ENCODE measurements at places on chromosomes 3 and 15.

DNA sequence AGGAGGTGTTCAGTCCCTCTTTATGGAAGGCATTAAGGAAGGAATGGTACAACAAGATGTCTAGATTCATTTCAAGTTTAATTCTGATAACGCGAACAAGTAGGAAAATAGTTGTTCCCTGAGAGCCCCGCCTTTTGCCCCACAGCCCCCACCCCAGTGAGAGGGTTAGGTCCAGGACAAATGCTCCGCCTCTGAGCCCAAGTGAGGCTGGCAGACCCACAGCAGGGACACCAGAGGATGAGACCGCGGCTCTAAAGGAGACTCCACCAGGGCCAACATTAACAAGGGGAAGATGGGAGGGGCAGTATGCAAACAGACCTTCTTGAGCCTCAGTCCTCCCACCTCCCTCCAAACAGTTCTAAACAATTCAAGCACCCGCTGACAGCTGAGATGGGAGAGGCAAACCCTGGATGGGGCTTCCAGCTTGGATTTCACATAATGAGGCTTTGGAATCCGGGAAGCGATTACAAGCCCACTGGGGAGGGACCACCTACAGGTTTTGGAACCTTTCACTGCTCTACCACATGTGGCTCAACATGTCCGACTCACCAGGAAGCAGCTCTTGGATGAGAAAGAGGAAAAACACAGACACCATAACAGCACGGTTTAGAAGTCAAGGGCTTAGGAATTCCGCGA is 42.9 kb upstream of the IREB2 start:
- no peaks in the 10 kb centered on the region for H3K4me1 ChIP-seq
- H3K4me3 ChIP-seq: no peak overlapping the region
- H3K27ac ChIP-seq: no peak overlapping the region
- no peaks in the 10 kb centered on the region for H3K36me3 ChIP-seq
- DNase-seq: no peak

- H3K4me1 ChIP-seq: peaks cover 2% of the 10 kb centered on the region
- DNase-seq: no peak
- H3K27me3 ChIP-seq: no peaks in the 10 kb centered on the region
- H3K4me3 ChIP-seq: no peak overlapping the region
Measured at GRCh38 chr3:171284308-171285075, 175.7 kb downstream of the TNIK start.

GRCh38 chr15:77693576-77693975 is 60.9 kb upstream of the LINGO1 start:
- H3K4me1 ChIP-seq: no peaks in the 10 kb centered on the region
- H3K36me3 ChIP-seq: no peaks in the 10 kb centered on the region
- DNase-seq: no peak
- no peak overlapping the region for H3K27ac ChIP-seq
- no peak overlapping the region for H3K4me3 ChIP-seq

- H3K4me3 ChIP-seq: no peak overlapping the region
- H3K4me1 ChIP-seq: peaks cover 70% of the 10 kb centered on the region
- H3K36me3 ChIP-seq: no peaks in the 10 kb centered on the region
- no peak for DNase-seq
- H3K27me3 ChIP-seq: no peaks in the 10 kb centered on the region
- no peak overlapping the region for H3K27ac ChIP-seq
Measured at GRCh38 chr15:31261266-31262142, 65.1 kb upstream of the KLF13 start.

- H3K36me3 ChIP-seq: no peaks in the 10 kb centered on the region
- H3K27me3 ChIP-seq: no peaks in the 10 kb centered on the region
- H3K4me3 ChIP-seq: no peak overlapping the region
- no peaks in the 10 kb centered on the region for H3K4me1 ChIP-seq
Measured at GRCh38 chr3:70620956-70621355, 308.5 kb upstream of the MDFIC2 start.

DNA sequence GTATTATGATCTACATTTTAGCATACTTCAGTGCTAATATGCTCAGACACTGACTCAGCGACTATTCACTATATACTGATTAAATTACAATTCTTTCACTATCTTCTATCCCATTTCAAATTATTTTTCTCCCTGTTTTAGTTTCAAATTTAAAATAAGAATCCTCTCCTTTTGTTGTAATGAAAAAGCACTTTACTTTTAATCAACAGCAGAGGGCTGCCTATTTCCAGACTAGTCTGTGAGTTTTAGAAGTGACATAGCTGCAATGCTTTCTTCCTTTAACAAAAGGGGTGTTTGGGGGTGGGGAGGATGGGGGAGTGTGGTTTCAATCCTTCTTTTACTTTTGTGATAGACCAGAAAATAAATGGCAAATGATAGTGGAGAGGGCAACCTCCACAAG is 2.4 kb downstream of the NEDD4 start:
- no peak overlapping the region for H3K27ac ChIP-seq
- no peak overlapping the region for H3K4me3 ChIP-seq
- no peak for DNase-seq
- peaks cover 2% of the 10 kb centered on the region for H3K4me1 ChIP-seq

DNA sequence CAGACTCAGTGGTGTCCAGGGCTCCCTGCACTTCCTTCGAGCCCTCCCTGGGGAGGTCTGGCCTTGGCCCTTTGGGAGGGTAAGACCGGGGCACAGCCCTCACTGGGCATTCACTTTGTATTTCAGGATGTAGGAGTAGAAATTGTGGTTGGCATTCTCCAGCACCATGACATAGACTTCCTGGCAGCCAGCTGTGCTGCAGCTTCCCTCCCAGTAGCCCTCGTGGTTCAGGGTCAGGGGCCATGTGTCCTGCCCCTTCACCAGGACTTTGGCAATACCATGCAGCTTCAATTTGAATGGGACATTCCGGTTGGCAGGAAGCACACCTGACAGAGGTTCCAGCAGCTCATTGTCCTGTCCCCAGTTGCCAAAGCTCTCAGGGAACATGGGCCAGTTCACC is 47.3 kb downstream of the KY start:
- no peaks in the 10 kb centered on the region for H3K36me3 ChIP-seq
- no peaks in the 10 kb centered on the region for H3K4me1 ChIP-seq
- no peak overlapping the region for H3K27ac ChIP-seq
- H3K27me3 ChIP-seq: peaks cover 32% of the 10 kb centered on the region
- H3K4me3 ChIP-seq: no peak overlapping the region

DNA sequence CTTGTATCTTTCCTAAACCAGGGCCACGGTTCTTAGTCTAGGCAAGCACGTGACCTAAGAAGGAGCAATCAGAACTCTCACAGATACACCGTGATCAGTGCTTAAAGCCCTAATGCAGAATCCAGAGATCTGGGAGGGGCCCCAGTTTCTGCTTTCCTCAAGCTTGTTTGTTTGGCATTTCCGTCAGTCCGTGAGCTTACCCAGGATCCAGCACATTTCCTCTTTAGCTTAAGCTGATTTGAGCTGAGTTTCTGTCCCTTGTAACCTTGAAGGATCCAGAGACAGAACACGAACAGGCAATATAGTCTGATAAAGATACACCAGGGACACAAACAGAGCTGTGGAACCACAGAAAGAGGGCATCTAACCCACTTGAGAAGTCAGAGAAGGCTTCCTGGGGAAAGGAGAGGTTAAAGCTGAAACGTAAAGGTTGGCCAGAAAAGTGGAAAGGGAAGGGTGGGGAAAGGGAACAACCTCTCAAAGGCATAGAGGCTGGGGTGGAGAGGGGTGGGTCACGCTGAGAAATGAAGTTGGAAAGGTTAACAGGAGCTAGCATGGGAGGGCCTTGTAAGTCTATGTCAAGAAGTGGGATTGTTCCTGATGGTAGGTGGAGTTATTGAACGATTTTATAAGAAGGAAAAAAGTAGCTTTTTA is 42.1 kb upstream of the RARB start:
- H3K36me3 ChIP-seq: no peaks in the 10 kb centered on the region
- H3K27ac ChIP-seq: no peak overlapping the region
- H3K4me1 ChIP-seq: no peaks in the 10 kb centered on the region
- DNase-seq: no peak

- peaks cover 45% of the 10 kb centered on the region for H3K36me3 ChIP-seq
- H3K4me1 ChIP-seq: no peaks in the 10 kb centered on the region
- H3K4me3 ChIP-seq: no peak overlapping the region
- H3K27me3 ChIP-seq: no peaks in the 10 kb centered on the region
- no peak overlapping the region for H3K27ac ChIP-seq
Measured at GRCh38 chr15:63056829-63057228, 14.3 kb downstream of the TPM1 start.

DNA sequence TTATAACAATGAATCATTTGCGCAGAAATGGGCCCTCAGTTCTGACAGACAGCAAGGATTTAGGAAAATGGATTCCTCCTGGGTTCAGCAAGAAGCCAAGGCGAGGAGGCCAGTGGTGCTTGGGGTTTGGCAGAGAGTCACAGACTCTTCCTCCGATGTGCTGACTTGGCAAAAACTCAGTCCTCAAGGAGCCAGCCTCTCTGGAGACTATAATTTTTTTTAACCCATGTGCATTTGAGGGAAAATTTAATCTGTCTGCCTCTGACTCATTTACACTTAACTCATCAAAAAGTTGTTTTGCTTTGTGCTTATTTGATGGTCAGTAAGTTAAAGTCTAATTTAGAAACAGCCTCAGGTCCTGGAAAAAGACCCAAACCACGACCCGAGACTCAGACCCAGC is 34.2 kb upstream of the SLC24A5 start:
- no peak overlapping the region for H3K27ac ChIP-seq
- no peak overlapping the region for H3K4me3 ChIP-seq
- H3K27me3 ChIP-seq: no peaks in the 10 kb centered on the region
- H3K36me3 ChIP-seq: no peaks in the 10 kb centered on the region
- no peak for DNase-seq

DNA sequence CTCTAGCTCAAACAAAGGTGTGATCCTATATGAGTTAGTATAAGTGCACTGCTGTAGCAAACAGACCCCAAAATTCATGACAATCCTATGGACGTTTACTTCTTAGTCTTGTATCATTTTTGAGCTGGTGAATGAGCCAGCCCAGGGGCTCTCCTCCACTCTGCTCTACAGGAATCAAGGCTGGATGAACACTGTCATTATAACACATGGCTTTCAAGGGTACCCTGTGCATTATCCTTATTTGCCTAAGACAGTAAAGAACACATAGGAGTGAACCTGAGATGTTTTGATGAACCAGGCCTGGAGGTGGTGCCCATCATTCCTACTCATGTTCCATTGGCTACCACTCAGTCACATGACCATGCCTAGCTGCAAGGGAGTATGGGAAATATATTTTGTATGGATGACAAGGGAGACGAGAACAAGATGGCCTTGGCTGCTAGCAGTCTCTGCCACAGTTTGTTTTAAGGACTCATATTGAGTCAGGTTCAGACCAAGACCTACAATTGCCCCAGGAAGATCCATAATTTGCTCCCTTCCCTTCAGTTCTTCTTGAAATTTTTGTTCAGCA is 107.4 kb upstream of the HES1 start:
- no peak overlapping the region for H3K4me3 ChIP-seq
- H3K27me3 ChIP-seq: no peaks in the 10 kb centered on the region
- peaks cover 3% of the 10 kb centered on the region for H3K4me1 ChIP-seq
- no peak for DNase-seq
- no peak overlapping the region for H3K27ac ChIP-seq

DNA sequence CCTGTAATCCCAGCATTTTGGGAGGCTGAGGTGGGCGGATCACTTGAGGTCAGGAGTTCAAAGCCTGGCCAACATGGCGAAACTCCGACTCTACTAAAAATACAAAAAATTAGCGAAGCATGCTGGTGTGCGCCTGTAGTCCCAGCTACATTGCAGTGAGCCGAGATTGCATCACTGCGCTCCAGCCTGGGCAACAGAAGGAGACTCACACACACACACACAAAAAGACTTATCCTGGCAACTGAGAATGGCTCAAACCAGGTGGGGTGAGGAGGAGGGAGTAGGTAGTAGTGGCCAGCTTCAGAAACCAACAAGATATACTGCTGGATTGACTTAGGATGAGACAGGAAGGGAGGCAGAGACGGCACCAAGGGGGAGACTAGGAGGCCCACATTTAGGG is 53.4 kb upstream of the APEH start:
- H3K36me3 ChIP-seq: no peaks in the 10 kb centered on the region
- no peak for DNase-seq
- H3K27ac ChIP-seq: no peak overlapping the region
- H3K4me1 ChIP-seq: no peaks in the 10 kb centered on the region

DNA sequence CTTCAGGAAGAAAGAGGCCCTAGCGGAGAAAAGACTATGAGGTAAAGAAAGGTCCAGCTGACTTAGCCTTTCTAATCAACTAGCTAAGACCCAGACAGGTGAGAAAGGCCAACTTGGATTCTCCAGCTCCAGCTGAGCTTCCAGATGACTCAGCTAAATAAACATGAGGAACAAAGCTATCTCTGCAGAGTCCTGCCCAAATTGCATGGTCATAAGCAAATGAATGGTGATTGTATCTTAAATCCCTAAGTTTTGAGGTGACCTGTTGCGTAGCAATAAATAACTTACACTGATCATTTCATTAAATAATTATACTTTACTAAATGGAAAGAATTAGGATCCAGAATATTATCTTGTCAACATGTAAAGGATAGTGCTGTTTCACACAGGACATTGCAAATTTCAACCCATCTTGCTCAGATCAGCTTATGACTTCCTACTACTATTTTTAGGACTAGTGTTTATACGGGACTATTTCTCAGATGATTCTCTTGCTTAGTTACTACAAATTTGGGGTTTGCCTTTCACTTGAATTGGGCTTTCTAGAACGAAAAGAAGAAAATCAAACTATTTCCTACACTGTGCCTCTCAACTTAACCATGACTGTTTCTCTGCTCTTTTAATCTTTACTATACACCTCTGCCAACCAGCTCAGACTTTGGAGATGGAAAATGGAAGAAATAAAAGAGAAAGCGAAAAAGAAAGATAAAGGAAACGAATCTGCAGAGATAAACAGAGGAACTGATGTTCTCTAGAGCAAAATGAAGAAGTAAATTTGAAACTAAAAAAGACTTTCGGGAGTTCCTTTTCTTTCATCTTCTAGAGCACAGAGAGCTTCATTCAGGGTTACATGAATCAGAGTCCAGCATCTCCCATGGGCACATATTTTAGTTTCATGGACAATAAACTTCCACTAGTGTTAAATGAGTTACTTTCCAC is 6.6 kb upstream of the ADGRG7 start:
- peaks cover 10% of the 10 kb centered on the region for H3K4me1 ChIP-seq
- DNase-seq: no peak
- H3K4me3 ChIP-seq: no peak overlapping the region
- H3K27ac ChIP-seq: no peak overlapping the region
- peaks cover 5% of the 10 kb centered on the region for H3K27me3 ChIP-seq

DNA sequence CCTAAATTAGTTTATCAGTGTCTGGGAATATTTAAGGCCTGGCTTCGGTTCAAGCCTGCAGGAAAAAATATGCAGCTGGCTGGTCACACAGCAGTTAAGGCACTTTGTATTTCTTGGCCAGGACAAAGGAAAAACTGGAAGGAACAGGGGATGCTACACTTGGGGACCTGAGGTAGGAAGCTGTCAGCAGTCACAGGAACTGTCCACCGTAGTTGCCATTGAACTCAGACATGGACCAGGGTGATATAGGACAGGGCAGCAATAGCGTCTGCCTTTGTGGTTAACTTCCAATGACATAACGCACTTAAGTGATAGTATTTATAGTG is 49.1 kb downstream of the NR1D2 start:
- no peak for DNase-seq
- H3K4me1 ChIP-seq: peaks cover 6% of the 10 kb centered on the region
- no peak overlapping the region for H3K27ac ChIP-seq
- H3K36me3 ChIP-seq: no peaks in the 10 kb centered on the region

- H3K36me3 ChIP-seq: no peaks in the 10 kb centered on the region
- H3K27ac ChIP-seq: no peak overlapping the region
- DNase-seq: no peak
- no peak overlapping the region for H3K4me3 ChIP-seq
Measured at GRCh38 chr3:9339761-9340471, 22.9 kb upstream of the THUMPD3 start.
